Bronchial epithelial cell (primary cell): ENCODE measurements at places on chromosomes 5 and 9. TPM values are rescaled to one million over a fixed set of nuclear protein-coding genes. Genes with fewer than 3 reads are reported as not detected.

Gene FAM153A
- 0.26 and 0.64 TPM in 2 replicates for total RNA-seq

Gene FBXL17
- total RNA-seq: 6.6 and 8.3 TPM in 2 replicates

Gene SPARC
- total RNA-seq: 10.5 and 22.6 TPM in 2 replicates

DNA sequence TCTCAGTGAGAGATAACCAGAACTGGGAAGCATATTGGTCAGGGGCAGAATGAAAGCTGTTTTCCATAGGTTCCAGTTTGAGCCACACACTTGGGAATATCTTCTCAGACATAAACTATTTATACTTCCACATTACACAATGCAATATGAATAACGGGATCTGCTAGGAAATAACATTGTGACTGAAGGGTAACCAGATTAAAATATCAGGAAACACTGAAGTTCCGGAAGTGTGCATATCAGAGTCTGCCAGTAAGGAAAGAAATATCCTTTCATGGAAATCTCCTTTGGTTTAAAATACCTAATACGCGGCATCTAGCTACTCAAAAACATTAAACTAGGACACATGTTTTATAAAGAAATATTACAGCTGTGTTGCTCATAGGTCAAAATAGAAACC is 56.3 kb downstream of the ST8SIA4 start:
- DNase-seq: no peak

GRCh38 chr5:68333649-68334552 is 118.3 kb downstream of the PIK3R1 start:
- DNase-seq: peak; percentile 87

GRCh38 chr5:14450018-14450524 is 131.5 kb upstream of the OTULINL start:
- no peak for DNase-seq

DNA sequence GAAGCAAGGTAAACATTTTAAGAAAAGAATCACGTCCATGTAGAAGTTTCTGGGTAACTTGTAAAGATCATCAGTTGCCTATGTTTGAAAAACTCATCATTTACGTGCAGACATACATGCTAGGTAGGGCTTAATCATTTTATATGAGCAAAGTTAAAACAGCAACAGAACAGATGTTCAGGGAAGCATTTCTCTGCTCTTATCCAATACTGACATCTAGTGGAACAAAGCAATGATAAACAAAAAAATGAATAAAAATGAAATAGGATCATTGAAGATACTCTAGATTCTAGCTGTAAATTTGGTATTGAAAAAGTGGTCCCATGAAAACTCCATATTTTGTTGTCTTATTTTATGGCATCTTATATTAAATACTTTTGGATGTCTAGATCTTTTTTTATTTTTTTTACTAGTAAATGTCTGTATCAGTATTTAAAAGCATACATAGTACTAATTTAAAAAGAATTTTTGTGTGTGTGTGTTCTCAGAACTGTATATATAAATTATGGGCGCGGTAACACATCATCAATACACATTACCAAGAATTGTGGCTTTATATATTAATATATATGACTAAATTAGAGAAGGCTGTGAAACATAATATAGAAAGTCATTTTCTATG is 1050.2 kb downstream of the CDH12 start:
- peak; percentile 40 for DNase-seq

- no peak for DNase-seq
These were observed 10.8 kb upstream of the DBN1 start for GRCh38 chr5:177483994-177484901.

GRCh38 chr5:1555011-1555807 is 31.4 kb upstream of the LPCAT1 start:
- peak; percentile 78 for DNase-seq
